ENCODE measurements at places on chromosomes 4 and X.

DNA sequence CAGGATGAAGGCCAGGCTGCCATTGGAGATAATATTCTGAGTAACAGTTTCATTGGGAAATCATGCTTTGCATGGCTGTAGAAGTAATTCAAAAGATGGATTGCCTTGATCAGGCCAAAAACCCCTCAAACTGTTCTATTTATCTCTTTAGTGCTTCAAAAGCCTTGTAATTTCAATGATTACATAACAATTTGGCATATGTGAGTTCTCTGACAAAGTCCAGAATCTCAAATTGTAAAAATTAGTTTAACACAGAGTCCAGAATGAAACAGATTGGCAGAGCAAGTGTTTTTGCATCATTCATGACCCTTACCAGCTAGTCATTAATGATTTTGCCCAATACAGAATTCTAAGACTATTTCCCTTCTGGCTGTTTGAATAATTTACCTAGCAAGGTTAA, 347.3 kb downstream of the SPRY1 start:
- DNase-seq, result no peak

- no peak for DNase-seq
Observed at GRCh38 chrX:5117816-5118215, 1110.9 kb downstream of the NLGN4X start.

DNA sequence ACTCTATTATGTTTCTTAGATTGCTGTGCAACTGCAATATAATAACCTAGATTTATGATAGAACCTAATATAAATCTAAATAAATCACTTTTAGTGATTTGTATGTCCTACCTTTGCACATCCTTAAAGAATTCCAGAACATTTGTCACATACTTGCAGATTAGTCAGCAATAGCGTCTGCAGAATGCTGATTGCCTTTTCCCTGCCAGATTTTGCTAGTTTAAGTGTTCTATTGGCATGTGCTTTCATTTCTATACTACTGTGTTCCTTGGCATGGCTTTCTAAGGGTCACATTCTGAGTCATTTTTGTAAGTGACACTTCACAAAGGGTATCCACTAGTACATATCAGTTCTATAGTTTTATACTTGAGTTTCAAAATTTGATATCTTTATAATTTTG, 303.1 kb upstream of the GIMD1 start:
- DNase-seq, result no peak

GRCh38 chr4:170990989-170991589, 822.1 kb upstream of the GALNTL6 start:
- no peak for DNase-seq

GRCh38 chr4:146957237-146957636, 11.6 kb upstream of the TTC29 start:
- no peak for DNase-seq

- DNase-seq, result no peak
Observed at GRCh38 chr4:42512226-42512625, 114.9 kb downstream of the SHISA3 start.

DNA sequence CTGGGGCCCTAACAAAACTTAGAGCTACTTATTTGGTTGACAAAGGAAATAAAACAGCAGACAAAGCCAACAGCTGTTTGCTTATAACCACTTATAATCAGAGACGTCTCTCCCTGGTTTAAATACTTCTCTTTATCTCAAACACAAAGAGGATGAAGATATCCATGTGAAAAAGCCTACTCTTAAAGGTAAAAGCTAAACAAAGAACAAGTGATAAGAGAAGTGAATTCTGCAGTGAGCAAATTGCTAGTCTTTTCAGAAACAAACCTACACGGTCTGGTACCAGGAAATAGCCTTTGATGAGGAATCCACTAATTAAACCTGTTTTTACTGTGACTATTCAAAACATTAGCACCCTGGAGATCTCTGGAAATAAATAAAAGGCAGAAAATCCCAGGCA, 46.7 kb downstream of the GRIA3 start:
- no peak for DNase-seq

- DNase-seq, result no peak
Observed at GRCh38 chr4:2090642-2091041, 31.5 kb downstream of the NAT8L start.

DNA sequence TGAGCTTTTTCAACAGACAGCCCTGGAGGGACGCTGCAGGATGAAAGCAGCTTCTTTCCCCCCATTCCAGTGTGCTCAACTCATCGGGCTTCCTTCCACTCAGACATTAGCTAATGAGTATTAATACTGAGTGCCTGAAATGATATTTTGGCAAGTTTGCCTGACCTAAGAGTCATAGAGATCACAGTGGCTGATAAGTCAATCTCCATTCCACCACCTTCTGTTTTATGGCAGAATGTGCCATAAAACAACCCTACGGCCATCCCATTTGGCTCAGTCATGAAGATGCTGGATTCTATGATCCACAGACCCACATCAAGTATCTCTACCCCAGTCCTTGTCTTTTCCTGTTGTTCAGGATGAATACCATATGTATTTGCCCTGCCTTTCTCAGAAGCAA, 48.3 kb upstream of the MAB21L2 start:
- DNase-seq, result no peak

- DNase-seq, result no peak
Observed at GRCh38 chr4:132063829-132064228, 1085.3 kb upstream of the PCDH10 start.

DNA sequence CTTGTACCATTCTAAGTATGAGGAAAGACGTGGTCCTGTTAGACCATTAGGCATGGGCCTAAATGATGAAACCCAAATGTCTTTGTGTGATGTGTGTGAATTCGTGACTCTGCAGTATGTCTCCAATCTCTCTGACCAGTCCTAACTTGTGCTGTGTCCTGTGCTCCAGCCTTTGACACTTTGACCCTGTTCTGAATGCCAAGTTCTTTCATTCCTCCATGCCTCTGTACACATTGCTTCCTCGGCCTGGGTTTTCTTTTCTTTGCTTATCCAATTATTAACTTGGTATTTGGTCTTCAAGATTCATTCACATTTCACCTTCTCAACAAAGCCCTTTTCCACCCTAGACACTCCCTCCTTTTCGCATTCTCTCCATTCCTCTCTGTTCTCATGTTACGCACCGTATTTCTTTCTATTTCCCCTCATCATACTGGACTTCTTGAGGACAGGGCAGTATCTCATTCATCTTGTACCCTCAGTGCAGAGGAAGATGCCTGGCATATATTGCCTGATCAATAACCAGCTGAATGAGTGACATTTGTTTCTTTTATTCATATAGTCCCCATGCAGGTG, 138.7 kb downstream of the F11 start:
- DNase-seq, result no peak

DNA sequence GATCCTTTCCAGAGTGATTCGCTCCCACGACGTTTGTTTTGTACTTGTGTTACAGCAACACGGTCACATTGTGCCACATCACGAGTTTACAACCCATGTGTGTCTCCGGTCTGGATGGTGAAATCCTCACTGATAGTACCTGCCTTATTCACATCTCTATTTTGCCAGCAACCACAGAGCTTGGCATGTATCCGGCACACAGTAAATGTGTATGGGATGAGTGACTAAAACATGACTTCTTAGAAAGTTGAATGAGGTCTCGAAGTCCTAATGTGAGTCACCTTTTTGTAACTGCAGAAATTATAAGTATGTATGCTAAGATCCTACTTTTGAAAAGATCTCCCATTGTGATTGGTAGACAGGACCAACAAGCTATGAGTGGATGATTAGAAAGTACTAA, 7.5 kb downstream of the STOX2 start:
- no peak for DNase-seq

- DNase-seq, result no peak
Observed at GRCh38 chr4:44961001-44961755, 234.8 kb upstream of the GNPDA2 start.

- no peak for DNase-seq
Observed at GRCh38 chrX:154729439-154729838, 21.4 kb downstream of the GAB3 start.

- DNase-seq, result no peak
Observed at GRCh38 chrX:26845056-26845455, 618.1 kb downstream of the PPP4R3C start.

GRCh38 chr4:21780148-21780547, 168.4 kb downstream of the KCNIP4 start:
- no peak for DNase-seq

GRCh38 chr4:36719425-36719824, 438.0 kb downstream of the DTHD1 start:
- DNase-seq, result no peak

DNA sequence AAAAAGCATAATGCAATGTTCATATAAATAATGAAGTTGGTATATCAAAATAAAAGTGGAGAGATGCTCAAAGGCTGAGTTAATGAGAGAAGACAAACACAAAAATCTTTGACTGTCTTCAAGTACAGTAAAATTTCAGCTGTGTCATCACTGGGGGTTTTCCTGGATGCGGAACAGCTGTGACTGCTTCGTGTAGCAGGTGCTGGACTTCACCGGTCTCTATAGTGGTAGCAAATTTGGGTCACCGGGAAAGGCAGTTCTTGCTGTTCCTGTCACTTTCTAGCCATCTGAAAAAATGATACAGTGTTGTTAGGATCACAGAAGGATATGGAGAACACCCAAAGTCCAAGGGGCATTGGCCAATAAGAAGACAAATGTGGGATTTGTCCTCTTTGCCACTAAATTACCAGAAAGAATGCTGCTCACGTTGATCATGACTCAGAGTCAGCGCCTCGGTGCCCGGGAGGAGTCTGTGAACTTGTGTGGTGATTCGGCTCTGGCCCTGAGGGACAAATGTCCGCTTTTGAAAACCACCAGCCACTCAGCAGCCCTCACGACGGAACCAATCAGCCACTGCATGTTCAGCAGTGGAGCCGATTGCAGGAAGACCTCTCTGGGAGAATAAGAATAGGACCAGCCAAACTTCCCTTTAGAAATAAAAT, 230.1 kb upstream of the FAT1 start:
- DNase-seq, result no peak

DNA sequence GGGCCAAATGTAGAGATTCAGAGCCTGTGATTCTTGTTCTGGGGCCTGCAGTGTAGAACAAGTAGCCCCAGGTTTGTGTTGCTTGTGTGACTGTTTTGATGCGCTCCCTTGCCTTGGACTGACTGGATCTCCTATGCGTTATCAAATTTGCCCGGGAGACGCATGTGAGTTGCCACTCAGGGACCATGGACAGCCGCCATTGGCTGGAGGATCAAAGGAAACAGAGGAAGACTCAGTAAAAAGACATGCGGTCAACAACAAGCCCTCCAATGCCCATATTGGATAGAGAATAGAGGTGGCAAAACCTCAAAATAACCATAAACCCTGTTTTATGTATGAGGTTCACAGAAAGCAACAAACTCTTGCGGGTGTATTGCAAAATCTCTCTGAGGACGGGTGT, 327.5 kb upstream of the IGFBP7 start:
- no peak for DNase-seq

GRCh38 chr4:118727360-118727759, 42.2 kb downstream of the METTL14 start:
- no peak for DNase-seq

DNA sequence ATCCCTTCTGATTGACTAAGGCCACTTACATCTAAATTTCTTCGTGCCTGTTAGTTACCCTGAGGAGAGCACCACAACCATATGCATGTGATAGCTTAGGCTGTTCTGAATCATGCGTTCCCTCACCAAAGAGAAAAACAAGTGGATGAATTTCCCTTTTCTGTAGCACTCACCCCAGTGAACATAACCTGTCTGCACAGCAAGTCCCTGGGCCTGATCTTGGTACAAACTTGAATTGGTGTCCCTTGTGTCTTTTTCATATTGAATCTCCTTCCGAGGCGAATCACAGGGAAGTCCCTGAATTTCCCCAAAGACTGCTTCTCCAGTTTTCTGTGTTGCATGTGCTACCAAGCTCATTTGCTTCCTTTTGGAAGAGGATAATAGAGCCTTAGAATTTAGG, 100.4 kb downstream of the KLHL8 start:
- DNase-seq, result no peak

DNA sequence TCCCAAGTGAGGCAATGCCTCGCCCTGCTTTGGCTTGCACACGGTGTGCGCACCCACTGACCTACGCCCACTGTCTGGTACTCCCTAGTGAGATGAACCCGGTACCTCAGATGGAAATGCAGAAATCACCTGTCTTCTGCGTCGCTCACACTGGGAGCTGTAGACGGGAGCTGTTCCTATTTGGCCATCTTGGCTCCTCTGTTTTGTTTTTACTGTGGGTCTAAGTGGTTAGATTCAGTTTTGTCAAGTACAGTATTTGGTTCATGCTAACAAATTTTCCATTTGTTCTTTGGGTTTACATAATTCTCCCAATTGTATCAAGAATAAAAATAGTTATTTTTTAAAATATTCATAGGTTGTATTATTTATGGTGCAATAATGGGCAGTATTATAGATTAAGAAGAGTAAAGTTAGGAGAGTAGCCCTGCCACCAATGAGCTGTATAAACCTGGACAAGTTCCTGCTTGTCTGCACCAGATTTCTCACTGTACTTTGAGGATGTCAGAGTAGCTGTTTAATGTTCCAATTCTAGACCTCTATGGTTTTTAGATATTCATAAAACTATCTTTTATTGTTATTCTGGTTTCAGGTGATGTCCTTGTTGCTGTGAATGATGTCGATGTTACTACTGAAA, 23.4 kb downstream of the INTU start:
- DNase-seq, result no peak

DNA sequence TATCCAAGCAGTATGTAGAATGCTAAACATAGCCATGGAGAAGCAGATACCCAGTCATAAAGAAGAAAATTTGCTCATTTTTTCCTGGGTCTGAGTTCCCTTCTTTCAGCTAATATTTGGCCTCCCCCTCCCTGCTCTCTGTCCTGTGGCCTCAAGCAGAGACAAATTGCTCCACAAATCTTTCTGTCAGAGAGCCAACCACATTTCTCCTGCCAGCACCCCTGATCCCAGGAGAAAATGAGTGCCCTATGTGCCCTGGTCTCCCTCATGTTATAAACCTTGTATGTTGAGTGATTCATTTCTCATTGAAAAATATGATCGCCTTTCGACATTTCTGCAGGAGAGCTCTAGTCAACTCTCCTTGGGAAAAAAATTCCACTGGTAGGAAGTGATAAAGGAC, 82.0 kb downstream of the TMEM156 start:
- DNase-seq, result no peak

- no peak for DNase-seq
Observed at GRCh38 chrX:106952988-106953387, 32.8 kb downstream of the CLDN2 start.

- DNase-seq, result no peak
Observed at GRCh38 chrX:2609431-2610238, 81.5 kb upstream of the CD99 start.

GRCh38 chr4:182212211-182212761, 30.9 kb upstream of the TENM3 start:
- DNase-seq, result no peak

GRCh38 chrX:114952696-114953095, 64.7 kb downstream of the IL13RA2 start:
- DNase-seq, result no peak

- DNase-seq, result no peak
Observed at GRCh38 chrX:96569034-96569433, 115.6 kb upstream of the DIAPH2 start.

DNA sequence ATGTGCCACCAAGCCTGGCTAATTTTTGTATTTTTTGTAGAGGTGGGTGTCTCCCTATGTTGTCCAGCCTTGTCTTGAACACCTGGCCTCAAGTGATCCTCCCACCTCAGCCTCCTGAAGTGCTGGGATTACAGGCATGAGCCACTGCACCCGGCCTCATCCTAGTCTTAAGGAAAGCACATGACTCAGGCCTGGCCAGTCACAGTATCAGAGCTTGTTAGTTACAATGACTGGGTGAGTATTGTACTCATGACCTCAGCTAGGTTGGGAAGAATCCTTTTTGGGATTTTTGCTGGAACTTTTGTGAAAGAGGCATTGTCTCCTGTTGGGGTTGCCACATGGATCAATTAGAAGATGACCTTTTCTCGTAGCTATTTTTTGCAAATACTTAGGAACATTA, 292.8 kb downstream of the RAPGEF2 start:
- DNase-seq, result no peak

GRCh38 chr4:158750379-158750778, 18.4 kb upstream of the FNIP2 start:
- DNase-seq, result no peak
